Dermis microvascular lymphatic vessel endothelial cell (primary cell): ENCODE measurements at places on chromosomes 4 and X. TPM values are rescaled to one million over a fixed set of nuclear protein-coding genes. Genes with fewer than 3 reads are reported as not detected.

UGT2B17 gene
- total RNA-seq = not detected in 2 replicates

PWWP3B gene
- total RNA-seq = not detected in 2 replicates

FAM133A gene
- not detected in 2 replicates for total RNA-seq

MAGEB17 gene
- not detected in 2 replicates for total RNA-seq

TLR1 gene
- 5.3 and 6.1 TPM in 2 replicates for total RNA-seq

ANXA10 gene
- total RNA-seq = 0.13 TPM in 2 replicates

SLC25A53 gene
- 7.6 and 8.5 TPM in 2 replicates for total RNA-seq

TMPRSS11F gene
- not detected in 2 replicates for total RNA-seq

CSAG2 gene
- total RNA-seq = not detected in 2 replicates

GRIA3 gene
- not detected in 2 replicates for total RNA-seq

SMR3A gene
- not detected in 2 replicates for total RNA-seq

TCEAL1 gene
- total RNA-seq = 14.5 and 15.0 TPM in 2 replicates
